NCI-H1436 treated with DMSO at 0.1 percent for 48 hours (cell line): ENCODE measurements at places on chromosomes 3 and 15.

GRCh38 chr3:171321559-171322360 is 138.4 kb downstream of the TNIK start:
- no peak for DNase-seq

DNA sequence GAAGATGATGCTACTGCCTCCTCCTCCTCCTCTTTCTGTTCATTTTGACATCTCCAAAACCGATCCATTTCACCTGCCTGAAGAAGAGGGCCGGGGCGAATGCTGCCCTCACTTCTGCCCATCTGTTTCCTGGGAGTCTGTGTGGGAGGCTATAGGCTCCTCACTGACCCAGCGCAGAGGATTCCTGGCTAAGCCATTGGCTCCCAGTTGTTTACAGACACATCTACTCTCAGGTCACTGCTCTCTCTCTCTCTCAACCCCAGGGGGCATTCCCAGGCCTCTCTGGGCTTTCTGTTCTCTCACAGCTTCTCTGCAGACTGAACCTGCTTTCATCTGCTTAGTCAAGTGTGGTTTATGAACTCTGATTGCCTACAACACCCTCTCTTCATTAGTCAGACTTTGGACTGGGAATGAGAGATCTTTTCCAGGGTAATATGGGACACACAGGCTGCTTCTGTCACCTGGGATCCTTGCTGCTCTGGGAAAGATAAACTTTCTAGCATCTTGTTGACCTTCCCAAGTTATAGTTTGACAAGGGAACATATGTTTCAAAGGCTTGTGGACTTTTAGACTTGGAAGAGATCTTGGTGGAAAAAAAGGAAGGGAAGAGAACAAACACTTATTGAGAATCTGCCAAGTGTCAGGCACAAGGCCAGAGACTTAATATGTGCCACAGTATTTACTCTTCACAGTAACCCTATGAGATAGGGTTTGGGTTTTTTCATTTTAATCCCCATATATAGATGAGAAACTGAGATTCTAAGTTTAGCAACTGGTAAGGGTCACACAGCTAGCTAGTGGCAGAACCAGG is 30.2 kb upstream of the USP3 start:
- DNase-seq, result no peak

- no peak for DNase-seq
Observed at GRCh38 chr3:6697722-6698121, 163.2 kb upstream of the GRM7 start.

GRCh38 chr15:41559239-41559782 is 299 bp downstream of the TYRO3 start:
- no peak for DNase-seq

GRCh38 chr3:44993471-44994205 is 17.6 kb downstream of the EXOSC7 start:
- no peak for DNase-seq
